ENCODE measurements at places on chromosomes 3 and 15.

DNA sequence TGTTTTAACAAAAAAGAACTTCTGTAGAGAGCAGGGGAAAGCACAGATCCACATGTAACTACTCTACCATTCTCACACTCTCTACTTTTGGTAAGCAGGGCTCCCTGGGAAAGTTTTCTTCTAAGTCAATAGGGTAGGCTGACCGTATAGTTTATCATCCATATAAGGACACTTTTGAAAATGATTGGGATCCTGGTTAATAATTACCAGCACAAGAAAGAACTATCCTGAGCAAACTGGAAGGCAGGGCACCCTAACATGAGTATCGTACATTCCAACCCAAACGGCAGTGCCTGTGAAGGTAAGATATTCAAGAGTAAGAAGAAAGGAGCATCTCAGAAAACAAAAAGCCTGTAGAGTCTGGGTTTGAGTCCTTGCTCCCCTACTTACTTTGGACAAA is 22.1 kb downstream of the SUSD5 start:
- no peak for DNase-seq

DNA sequence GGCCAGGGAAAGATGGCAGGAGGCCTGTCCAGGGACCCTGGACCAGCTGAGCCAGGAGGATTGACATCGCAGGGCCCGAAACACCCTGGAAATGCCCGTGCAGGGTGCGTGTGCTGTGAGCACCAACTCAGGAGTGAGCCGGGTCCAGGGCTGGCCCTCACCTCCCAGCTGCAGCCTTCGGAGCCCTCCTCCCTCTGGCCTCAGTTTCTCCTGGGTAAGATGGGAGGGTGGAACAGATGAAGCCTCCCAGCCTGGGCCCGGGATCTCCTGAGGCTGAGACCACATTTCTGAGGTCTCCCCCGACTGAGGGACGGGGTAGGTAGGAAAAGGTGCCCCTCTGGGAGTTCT is 5.3 kb upstream of the CALML4 start:
- DNase-seq: no peak

GRCh38 chr3:64445109-64445943 is 220.1 kb upstream of the PRICKLE2 start:
- no peak for DNase-seq

DNA sequence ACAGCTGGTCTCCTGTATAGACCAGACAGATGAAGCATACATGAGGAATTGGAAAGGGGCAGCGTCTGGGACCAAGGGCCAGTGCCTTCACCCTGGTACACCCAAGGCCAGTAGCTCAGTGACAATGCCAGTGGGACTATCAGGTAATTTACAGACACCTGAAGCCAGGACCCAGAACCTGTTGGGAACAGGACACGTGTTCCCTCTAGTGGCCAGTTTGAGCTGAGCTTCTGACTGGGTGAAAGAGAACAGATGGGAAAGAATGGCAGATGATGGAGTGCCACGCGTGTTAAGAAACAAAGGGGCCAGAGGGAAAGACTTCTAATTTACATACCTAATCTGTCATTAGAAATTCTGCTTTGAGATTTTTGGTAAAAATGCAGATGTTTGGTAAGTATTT is 5.1 kb upstream of the SLC25A38 start:
- DNase-seq: no peak

DNA sequence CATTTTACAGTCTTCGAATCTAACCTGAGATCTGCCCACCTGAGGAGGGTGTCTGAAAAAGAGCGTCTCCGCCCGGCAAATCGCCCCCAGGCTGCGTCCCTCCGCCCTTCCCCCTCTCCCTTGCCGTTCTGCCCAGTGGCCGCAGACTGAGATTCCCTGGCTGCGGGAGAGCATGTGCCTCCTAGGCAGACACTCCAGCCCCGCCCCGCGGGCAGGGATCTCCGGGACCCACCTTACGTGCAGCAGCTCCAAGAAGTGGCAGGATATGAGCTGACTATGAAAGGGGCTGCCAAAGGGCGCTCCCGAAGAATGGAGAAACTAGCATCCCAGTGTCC is 2.7 kb upstream of the WNT5A start:
- DNase-seq: no peak

DNA sequence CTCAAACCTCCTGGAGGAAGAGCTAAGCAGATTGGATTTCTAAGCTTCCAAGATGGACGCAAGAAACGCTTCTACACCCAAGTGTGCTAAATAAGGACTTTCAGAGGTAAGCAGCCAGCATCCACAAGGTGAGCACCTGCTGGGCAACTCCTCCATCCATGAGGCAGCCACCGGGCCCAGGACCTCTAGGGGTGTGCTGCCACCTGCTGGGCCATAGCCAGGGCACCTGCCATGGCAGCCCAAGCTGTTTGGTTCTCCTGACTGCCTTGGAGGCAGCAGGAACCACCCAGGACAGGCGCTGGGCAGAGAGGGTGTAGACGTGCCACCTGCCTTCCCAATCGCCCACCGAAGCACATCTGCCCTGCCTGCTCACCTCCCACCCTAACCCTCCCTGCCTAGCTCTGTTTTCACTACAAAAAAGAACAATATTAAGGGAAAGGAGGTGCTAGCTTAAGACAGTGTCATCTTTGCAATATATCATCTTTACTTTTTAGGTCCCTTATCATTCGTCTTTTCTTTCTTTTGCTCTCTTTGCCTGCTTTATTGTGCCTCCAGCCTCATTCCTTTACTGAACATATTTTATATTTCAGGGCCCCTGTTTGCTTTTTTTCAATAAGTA is 12.9 kb downstream of the C15orf62 start:
- DNase-seq: peak; percentile 63

DNA sequence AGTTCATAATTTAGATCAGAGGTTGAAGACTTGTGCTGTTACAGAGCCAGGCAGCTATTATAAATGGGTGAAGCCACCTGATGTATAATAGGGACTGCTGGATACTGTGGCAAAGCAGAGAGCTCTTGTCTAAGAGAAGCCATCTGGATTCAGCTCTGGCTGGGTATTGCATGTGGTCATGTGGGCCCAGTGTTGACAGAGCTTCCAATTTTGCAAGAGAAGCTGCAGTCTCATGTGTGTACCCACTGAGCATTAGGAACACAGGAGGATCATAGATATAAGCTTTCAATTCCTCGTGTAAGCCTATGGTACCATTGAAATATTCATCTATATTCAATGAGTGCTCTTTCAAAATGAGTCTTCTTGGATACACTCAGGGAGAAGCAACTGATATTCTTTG is 303.9 kb upstream of the SLCO3A1 start:
- no peak for DNase-seq

GRCh38 chr3:176523114-176523513 is 674.2 kb downstream of the TBL1XR1 start:
- DNase-seq: no peak

- DNase-seq: no peak
These were observed 114.4 kb upstream of the IQSEC1 start for GRCh38 chr3:13187593-13187992.

- peak; percentile 15 for DNase-seq
These were observed 738 bp downstream of the ACAP2 start for GRCh38 chr3:195441992-195442572.

DNA sequence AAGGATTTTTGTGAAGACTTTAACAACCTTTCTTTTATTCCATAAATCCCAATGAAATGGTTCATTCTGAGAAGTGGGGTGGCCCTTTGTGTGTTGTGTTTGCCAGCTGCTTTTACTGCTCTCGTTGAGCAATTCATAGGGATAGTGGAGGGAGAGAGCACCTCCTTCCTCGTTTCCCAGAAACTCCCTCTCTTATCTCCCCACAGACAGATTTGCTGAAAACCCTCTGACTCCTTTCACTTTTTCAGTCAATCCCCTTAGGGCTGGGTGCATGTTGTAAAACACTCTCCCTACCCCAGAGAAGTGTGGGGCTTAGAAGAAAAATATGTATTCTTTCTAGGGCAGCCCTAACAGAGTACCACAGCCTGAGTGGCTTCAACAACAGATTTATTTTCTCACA is 557.2 kb upstream of the RGMA start:
- no peak for DNase-seq

DNA sequence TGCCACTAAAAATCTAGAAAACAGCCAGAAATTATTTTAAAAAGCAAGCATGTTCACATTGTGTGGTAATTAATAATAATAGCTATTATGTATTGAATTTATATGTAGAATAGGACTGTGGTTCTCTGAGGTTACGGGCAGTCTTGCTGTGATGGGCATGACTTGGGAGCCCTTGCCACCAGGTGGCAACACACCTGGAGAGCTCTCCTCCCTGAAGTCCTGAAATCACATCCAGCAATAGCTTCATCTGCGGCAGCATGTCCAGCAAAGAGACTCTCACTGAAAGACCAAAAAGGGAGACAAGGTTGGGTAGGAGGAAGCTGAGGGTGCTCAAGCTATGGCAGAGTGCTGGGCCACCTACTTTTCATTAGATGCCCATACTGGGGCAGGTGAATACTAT is 206.8 kb upstream of the IL12A start:
- DNase-seq: no peak
